ENCODE measurements at places on chromosomes 11 and 22.
A peak's percentile ranks its signal among the peaks of the same experiment; 100 is the strongest.

GRCh38 chr11:45674481-45675190, 9.2 kb upstream of the CHST1 start:
- no peak for DNase-seq

- no peak for DNase-seq
Measured at GRCh38 chr11:124788521-124788920, 11.7 kb downstream of the MSANTD2 start.

- no peak for DNase-seq
Measured at GRCh38 chr11:62705413-62705812, 1.8 kb downstream of the BSCL2 start.

GRCh38 chr11:111911563-111912401, at the start of gene CRYAB:
Gene CRYAB (minus strand): TSS chr11:111911770. CDS start chr11:111911724, 46 bp downstream.
- no peak for DNase-seq

GRCh38 chr11:37442576-37442975, 844.5 kb upstream of the RAG2 start:
- no peak for DNase-seq

DNA sequence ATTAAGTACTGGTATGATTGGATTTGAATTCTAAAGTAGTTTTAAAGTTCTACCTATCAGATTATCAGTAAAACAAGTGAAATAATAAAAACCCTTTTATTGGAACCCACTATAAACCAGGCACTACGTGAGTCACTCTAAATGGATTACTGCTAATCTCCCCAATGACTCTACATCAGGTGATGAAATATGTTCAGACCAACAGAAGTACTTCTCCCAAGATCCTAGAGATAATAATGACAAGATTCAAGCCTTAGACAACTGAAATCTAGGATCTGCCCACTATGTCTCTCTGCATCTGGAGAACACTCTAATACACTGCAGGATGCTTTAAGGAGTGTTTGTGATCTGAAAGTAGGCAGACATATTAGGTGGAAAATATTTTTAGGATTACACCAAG, 652.1 kb upstream of the CHORDC1 start:
- DNase-seq, result no peak

DNA sequence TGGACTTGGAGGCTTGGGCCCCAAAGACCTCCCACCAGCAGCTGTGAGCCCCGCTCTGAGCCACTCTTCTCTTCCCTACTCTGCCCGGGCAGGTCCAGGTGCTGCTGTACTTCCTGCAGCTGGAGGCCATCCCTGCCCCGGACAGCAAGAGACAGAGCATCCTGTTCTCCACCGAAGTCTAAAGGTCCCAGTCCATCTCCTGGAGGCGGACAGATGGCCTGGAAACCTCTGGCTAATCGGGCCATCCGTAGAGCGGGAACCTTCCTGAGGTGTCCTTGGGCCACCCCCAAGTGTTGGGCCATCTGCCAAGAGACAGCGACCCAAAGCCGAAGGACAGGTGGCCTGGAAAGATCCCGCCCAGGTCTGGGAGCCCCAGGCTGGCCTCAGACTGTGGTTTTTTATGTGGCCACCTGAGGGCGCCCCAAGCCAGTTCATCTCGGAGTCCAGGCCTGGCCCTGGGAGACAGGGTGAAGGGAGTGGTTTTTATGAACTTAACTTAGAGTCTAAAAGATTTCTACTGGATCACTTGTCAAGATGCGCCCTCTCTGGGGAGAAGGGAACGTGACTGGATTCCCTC, 135.1 kb downstream of the BCR start:
- peak; percentile 46 for DNase-seq

DNA sequence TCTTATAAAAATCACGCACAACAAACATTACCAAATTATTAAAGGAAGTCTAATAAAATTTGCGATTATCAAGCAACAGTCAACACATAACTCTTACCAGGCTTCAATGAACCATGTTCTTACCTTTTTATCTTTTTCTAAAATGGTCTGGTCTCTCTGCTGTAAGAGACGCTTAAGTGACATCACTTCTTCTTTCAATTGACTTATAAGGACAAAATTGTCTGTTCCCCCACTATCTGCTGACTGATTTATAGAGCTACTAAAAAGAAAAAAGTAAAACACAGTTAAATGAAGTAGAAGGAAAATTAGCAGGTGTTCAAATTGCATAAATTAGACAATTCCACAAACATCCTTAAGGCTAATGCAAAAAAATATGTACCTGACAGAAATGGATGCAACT, 10.9 kb downstream of the FAM76B start:
- DNase-seq, result no peak

DNA sequence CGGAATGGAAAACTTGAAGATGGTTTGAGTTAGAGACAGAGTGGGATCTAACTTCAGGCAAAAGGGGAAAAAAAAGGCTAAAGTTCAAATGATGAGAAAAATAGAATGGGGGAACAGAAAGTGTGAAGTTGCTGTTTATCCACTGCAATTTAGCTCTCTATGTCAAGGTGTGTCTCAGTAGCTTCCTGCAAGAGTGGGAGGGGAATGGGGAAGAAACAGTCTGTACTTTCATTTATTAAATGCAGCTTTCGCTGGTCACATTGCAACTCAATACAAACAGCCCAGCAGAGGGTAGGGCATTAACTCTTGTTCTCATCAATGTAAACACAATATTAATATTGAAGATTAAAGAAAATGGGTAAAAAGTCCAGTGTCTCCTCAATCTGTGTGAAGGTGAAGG, 214.7 kb upstream of the SYN3 start:
- no peak for DNase-seq

- no peak for DNase-seq
Measured at GRCh38 chr11:27081056-27081455, 40.4 kb downstream of the BBOX1 start.

- no peak for DNase-seq
Measured at GRCh38 chr11:4195909-4196308, 101.3 kb downstream of the RRM1 start.

GRCh38 chr11:88632163-88632562, 294.6 kb upstream of the CTSC start:
- no peak for DNase-seq

- DNase-seq, result no peak
Measured at GRCh38 chr11:104908186-104908531, 9.9 kb upstream of the CASP12 start.

GRCh38 chr11:72144807-72145565, 9.5 kb downstream of the FOLR3 start:
- DNase-seq, result no peak

Data from stimulated activated CD8-positive, alpha-beta memory T cell treated with anti-CD3 and anti-CD28 coated beads, Interleukin-2, amount 100 ng/mL, for 48 hours (primary cell).